CD4-positive, alpha-beta T cell treated with Interleukin-10 for 1 hour (primary cell): ENCODE measurements at places on chromosomes 6 and 20.

DNA sequence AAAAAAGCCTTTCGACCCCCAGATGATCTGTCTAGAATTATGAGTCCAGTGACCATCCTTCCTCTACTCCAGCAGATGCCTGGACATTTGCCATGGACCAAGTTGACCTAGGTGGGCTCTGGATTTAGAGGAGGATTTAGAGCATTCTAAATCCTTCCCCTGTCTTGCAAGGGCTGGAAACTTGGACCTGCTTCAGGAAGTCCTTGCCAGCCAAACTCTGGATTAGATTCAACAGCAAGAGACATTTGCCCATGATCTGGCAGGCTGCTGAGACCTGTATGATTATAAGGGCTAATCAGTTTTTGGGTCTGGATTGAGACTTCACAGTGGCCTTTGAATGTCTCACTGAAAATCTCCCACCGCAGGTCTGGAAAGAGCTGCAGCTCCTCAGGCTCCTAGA lies 13.1 kb upstream of the HDGFL1 start:
- no peak for DNase-seq

GRCh38 chr6:33785778-33786177 lies 3.2 kb downstream of the LEMD2 start:
- no peak for DNase-seq

DNA sequence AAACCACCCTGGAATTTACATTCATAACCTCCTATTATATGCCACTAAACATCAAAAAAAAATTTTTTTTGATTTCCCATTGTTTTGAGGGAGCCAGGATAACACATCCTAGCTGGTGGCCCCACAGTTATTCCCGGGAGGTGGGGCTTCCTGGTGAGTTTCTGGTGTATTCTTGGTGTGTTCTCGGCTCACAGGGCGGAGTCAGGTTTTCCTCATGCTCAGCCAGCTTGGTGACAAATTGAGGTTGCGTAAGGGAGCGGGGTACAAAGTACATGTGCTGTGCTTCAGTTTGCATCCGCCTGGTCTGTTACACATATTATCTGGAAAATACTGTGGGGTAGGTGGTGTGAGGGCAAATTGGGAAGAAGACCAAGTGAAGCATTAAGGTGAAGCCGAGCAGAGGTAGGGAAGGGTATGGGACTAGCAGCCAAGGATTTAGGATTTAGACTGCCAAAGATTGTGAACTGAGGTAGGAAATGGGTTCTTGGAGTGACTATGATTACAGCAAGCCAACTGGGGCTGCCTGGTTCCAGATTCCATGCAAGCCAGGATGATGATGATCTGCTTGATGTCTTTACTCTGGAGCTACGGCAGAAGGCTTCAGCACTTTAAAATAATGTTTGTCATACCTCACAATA lies 46.2 kb upstream of the EEF1A1 start:
- no peak for DNase-seq

DNA sequence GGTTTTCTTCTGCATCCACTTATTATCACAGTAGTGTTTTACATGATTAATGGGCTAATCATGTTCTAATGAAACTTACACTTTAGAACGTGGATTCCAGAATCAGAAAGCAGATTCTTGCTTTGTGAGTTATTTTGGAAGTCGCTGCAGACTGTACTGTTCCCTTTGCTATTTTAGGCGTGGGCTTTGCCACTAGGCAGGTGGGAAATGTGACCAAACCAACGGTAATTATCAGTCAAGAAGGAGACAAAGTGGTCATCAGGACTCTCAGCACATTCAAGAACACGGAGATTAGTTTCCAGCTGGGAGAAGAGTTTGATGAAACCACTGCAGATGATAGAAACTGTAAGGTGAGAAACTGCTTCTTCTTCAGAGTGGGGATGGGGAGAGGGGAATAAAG lies 598 bp downstream of the FABP7 start:
- DNase-seq: no peak

DNA sequence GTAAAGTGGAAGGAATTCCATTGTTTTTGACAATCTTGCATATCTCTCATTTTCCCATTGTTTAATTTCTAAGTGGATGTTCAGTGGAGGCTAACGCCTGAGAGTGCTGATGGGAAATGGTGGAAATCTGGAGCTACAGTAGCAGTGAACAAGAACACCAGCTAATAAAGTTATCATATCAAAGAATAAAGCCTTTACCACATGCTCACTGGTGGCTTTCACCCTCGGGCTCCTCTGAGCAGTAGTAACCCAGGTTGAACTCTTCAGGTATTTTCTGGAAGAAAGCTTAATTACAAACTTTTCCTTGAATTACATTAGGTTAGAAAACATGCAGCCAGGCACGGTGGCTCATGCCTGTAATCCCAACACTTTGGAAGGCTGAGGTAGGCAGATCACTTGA lies 10.4 kb upstream of the ACAT2 start:
- no peak for DNase-seq

DNA sequence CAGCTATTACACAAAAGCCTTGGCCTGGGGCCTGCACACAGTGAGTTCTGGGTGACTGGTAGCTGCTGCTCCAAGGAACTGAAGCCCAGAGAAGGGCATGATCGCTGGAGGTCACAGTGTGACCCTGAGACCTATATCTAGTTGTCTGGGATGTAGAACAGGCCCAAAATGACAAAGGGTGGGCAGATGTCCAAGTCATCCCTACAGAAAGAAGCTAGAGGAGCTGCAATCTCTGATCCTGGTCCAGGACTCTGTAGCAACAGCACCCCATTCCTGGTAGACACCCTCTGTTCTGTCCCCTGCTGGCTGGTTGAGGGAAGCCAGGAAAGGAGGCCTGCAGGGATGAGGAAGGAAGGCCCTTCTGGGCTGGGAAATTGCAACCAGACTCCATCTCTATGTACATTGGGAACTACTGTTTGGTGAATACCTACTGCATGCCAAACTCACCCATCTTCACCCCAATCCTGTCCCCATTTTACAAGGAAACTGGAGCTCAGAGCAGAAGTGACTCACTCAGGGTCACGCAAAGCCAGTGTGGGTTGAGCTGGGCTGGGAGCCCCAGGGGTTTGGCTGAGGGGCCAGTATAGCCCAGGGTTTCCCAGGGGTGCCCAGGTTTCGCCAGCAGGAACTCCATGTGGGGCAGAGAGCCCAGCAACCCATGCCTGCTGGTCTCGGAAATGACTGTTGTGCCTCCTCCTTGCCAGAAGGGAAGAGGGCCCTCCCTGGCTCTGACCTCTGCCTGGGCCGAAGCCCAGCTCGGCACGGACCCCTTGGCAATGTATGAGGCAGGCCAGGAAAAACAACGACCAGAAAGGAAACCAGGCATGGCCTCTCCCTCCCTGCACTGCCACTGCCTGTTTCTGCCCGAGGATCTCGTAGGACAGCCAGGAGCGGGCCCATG lies 44.9 kb upstream of the TLDC2 start:
- no peak for DNase-seq
